ENCODE measurements at places on chromosomes 11 and 22.

DNA sequence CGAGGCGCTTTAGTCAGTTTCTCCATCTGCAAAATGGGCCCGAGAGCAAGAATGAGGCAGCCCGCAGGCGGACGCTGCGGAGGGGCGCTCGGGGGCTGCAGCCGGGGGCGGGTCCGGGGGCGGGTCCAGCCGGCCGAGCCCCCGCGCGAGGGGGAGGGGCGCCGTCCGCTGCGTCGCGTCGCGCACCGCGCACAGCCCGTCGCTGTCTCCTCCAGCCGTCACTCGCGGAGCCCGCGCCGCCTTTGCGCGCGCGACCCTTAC lies 282 bp downstream of the PC start:
- DNase-seq: no peak

- no peak for DNase-seq
These were observed 1.7 kb downstream of the SEZ6L start for GRCh38 chr22:26170795-26171580.

DNA sequence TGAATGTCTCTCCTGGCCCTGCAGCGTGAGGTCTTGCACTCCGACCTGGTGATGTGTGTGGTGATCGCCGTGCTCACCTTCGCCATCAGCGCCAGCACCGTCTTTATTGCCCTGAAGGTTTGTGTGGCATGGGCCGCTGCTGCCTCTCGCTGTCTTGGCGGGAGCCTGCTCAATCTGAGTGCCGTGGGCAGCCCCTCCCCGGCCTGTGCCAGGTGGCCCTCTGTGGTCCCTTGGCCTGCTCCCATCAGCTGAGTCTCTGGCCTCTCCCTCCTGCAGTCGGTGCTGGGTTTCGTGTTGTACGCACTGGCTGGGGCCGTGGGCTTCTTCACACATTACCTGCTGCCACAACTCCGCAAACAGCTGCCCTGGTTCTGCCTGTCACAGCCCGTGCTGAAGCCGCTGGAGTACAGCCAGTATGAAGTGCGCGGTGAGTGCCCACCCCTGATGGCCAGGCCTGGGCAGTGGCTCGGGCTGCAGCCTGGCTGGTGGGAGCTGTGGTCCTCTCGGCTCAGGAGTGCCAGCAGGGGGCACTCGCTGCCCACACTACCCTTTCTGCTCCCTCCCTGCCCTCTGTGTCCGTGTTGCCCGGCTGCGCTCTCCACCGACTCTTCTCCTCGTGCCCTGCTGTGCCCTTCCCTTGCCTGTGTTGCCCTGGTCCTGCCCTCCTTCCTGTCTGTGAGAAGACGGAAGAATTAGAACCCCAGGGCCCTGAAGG lies 10.2 kb downstream of the PCNX3 start:
- peak; percentile 72 for DNase-seq

DNA sequence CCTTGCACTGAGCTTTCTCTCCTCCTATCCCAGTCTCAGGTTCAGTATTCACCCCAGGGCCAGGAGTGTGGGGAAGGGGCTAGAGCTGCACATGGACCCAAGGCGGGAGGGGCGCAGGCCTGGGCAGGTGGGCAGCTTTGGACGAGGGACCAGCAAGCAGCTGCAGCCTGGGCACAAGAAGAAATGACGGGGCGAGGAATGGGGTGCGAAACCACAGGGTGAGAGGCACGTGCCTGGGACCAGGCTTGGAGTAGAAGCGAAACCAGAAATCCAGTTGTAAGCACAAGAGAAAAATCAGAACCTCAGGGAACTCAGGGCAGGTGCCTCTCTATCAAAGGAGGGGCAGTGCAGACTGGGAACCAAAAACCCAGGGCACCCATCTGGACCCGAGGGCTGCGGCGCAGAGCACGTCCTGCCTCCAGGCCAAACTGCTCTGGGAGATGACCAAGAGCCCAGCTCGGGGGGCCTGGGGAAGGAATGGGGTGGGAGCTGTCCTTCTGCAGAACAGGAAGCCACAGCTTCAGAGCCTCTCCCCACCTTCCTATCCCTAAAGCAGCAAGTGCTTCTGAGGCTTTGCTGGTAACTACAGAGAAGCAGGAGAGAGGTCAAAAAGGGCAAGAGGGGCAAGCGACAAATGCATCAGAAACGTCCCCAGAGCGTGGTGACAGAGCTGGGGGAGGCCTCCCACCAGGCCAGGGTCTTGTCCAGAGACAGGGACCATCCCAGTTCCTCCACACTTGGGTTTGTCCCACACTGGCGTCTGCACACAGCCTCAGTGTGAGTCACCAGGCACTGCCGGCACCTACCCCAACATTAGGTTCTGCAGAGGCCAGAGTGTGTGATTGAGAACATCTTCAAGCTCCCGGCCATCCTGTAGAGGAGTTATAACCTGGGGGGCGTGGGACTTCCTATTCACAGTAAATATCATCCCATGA lies 18.3 kb upstream of the TMPRSS4 start:
- DNase-seq: no peak

GRCh38 chr11:112235750-112236390 lies 9.6 kb downstream of the PTS start:
- no peak for DNase-seq

DNA sequence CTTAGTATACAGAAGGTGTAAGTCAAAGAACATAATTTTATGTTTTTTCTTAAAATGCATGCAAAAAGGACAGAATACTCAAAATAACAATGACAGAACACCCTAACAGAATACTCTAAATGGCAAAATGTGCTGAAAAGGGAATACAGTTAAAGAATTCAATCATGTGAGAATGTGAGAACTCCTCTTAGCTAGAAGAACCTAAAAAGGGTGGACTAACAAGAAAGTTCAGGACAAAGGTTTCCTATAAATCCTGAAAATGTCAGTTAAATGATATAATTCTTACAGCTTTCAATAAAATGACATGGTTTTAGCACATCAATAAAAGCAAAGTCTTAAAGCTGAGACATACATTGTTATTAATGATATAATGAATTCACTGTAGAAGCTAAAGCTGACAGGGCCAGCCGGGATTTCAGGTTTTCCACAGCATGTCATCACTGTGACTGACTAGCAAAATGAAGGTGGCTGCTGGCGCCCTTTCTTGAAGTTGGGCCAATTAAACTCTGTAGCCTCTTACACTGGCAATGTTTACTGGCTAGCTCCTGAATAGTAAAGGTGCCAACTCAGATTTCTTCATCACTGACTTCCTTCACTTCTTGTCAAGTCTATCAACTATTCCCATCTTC lies 244.4 kb downstream of the TTC28 start:
- no peak for DNase-seq

DNA sequence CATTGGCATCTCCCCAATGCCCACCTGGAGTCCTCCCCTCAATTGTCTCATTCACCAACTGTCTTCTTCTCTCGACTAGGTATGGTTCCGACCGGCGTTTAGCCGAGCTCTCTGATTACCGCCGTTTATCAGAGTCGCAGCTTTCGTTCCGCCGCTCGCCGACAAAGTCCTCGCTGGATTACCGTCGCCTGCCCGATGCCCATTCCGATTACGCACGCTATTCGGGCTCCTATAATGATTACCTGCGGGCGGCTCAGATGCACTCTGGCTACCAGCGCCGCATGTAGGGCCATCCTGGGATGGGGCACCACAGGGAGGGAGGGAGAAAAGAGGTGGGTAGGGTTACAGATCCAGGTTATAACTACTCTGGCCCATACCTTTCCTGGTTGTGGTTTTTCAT lies 10.0 kb downstream of the RBM14 start:
- no peak for DNase-seq

GRCh38 chr11:40647295-40647694 lies 812.2 kb downstream of the LRRC4C start:
- no peak for DNase-seq

DNA sequence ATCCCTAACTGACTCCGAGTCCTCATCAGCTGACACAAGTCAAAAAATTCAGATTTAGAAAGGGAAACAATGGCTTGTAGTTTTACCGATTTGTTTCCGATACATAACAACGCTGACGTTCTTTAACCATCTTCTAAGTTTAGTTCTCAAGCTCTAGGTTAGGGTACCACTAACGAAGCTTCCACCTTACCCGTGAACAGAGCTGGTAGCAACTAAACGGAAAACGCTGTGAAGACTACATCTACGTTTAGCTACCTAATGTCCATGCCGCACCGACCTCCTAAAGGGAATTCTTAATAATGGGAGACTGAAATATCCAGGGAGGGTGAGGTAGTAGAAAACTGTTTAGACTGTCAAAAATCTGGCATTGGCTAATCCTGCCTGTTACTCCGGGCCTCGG lies 1.0 kb downstream of the NUP98 start:
- DNase-seq: peak; percentile 23

DNA sequence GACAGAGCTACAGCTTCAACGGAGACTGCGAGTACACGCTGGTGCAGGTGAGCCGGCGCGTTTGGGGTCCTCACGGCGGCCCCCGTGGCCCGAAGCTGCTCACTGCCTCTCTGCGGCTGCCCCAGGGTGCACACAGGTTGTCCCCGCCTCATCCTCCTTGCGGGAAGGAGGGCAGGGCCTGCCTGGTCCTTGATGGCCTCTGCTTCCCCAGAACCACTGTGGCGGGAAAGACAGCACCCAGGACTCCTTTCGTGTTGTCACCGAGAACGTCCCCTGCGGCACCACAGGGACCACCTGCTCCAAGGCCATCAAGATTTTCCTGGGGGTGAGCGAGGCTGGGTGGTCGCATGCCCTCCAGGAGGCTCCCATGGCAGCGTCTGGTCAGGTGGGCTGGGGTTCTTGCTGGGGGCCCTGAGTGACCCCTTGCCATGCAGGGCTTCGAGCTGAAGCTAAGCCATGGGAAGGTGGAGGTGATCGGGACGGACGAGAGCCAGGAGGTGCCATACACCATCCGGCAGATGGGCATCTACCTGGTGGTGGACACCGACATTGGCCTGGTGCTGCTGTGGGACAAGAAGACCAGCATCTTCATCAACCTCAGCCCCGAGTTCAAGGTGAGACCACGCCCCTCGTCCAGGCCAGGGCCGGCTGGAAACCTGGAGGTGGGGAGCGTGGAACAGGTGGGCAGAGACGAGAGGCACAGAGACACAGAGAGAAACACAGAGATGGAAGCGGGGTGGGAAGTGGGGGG lies 19.4 kb downstream of the MUC5AC start:
- DNase-seq: no peak

DNA sequence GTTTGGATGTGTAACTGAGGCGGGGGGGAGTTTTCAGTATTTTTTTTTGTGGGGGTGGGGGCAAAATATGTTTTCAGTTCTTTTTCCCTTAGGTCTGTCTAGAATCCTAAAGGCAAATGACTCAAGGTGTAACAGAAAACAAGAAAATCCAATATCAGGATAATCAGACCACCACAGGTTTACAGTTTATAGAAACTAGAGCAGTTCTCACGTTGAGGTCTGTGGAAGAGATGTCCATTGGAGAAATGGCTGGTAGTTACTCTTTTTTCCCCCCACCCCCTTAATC lies 2.3 kb downstream of the MALAT1 start:
- DNase-seq: peak; percentile 29

- no peak for DNase-seq
These were observed 4.5 kb downstream of the LMNTD2 start for GRCh38 chr11:555780-556661.

DNA sequence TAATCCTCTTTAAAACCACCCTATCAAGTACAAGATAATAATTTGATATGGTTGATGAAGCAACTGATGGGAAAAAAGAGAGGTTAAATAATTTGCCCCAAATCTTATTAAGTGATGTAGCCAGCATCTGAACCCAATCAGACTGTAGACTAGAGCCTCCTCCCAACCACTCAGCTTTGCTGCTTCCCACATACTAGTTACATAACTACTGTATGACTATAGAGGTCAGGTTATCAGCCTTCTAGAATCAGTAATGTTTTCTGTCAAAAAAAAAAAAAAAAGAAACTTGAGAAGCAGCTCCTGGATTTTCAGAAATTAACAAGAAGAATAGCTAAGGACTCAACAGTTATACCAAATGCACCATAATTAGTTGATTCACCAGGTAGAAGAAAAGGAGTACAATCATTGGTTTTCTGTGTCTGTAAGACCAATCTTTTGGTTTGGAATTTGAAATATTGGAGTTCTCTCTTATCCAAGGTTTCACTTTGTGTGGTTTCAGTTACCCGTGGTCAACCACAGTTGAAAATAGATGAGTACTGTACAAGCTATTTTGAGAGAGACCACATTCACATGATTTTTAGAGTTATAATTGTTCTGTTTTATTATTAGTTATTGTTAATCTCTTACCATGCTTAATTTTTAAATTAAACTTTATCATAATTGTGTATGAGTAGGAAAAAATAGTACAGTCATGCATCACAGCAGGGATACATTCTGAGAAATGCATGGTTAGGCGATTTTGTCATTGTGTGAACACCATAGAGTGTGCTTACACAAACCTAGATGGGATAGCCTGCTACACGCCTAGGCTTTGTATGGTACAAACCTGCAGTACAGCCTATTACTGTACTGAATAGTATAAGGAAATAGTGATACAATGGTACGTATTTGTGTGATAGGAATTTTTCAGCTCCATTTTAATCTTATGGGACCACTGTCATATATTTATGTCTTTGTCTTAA lies 72.2 kb downstream of the PDHX start:
- no peak for DNase-seq

- DNase-seq: no peak
These were observed 28.9 kb upstream of the ISX start for GRCh38 chr22:35037089-35037488.

DNA sequence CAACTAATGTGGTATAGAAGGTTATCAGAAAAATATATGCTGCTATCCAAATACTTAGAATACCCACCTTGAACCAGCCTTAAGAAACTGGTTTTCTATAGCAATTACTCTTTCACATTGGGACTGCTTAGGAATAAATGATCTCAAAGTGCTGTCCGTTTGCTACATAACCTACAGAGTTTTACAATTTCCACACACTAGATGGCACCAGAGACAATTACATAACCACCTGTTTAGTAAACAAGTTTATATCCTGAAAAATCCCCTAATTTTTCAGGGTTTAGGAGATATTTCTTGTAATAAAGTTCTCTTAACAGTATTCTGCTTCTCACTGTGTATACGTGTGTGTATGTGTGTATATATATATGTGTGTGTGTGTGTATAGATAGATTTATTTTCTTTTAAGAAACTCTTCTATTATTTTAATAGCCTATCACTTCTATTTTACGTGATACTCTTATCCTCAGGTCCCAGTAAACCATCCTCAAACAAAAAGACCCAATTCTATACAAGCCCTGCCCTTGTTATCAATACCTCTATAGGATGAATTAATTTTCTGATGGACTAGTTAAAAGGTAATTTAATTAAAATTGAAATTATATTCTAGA lies 6.7 kb upstream of the OR5I1 start:
- no peak for DNase-seq

DNA sequence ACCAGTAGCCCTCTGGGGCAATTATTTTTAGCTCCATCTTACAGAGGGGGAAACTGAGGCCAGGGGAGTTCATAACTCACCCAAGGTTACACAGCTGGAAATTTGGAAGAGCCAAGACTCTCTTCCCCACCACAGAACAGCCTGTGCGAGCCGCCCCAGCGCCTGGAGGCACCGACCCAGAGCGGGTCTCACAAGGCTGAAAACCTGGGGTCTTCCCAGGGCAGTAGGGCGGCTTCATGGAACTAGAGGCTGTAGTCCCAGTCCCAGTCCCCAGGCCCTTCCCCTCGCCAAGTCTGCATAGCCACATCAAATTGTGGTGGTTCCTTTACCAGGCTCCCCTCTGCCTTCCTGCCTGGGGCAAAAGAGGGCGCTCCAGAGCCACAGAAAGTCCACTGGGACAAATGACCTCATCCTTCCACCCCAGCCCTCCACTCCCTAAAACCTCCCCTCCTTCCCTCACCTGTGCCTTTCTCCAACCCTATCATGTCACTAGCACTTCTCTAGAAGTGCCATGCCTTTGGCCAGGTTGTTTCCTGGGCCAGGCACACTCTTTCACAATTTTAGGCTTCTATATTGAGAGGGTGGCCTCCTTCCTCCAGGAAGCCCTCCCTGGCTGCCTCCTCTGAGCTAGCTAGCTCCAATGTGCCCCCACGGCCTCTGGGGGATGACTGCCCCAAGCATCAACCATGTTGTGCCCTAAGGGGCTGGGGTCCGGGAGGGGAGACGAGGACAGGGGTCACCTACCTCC lies 15.2 kb upstream of the CDC42EP1 start:
- DNase-seq: peak; percentile 53
